ENCODE measurements at places on chromosomes 1 and 21. TPM values are rescaled to one million over a fixed set of nuclear protein-coding genes. Genes with fewer than 3 reads are reported as not detected.

PTPRC gene
- total RNA-seq, result 7.2 TPM

EXO1 gene
- total RNA-seq, result 0.62 TPM

TNFRSF9 gene
- total RNA-seq, result not detected

ERICH3 gene
- total RNA-seq, result not detected

RNU1-1 gene
- 9,391 TPM for total RNA-seq

OLIG1 gene
- 0.59 TPM for total RNA-seq

CLCA4 gene
- not detected for total RNA-seq

TTLL7 gene
- total RNA-seq, result 3.6 TPM

OLFM3 gene
- total RNA-seq, result not detected

GOLT1A gene
- not detected for total RNA-seq

EXTL1 gene
- 11.9 TPM for total RNA-seq

CFAP141 gene
- not detected for total RNA-seq

INSRR gene
- 0.40 TPM for total RNA-seq

AMY1A gene
- total RNA-seq, result not detected

PADI3 gene
- total RNA-seq, result not detected

LYST gene
- 9.7 TPM for total RNA-seq

ST6GALNAC3 gene
- 4.5 TPM for total RNA-seq

ERI3 gene
- 52.3 TPM for total RNA-seq

SYT6 gene
- not detected for total RNA-seq

CAMK1G gene
- total RNA-seq, result not detected

C1orf185 gene
- not detected for total RNA-seq

SPOCD1 gene
- total RNA-seq, result not detected

ANGPTL7 gene
- 0.89 TPM for total RNA-seq

OR1C1 gene
- total RNA-seq, result not detected

GBP6 gene
- 0.13 TPM for total RNA-seq

PHLDA3 gene
- 21.5 TPM for total RNA-seq

HUNK gene
- 0.19 TPM for total RNA-seq

SLFNL1 gene
- total RNA-seq, result 0.22 TPM

LRRC71 gene
- not detected for total RNA-seq

RYR2 gene
- total RNA-seq, result 744 TPM

GUCA2B gene
- total RNA-seq, result not detected

HES2 gene
- not detected for total RNA-seq

CTNNBIP1 gene
- 58.1 TPM for total RNA-seq

RORC gene
- total RNA-seq, result 15.4 TPM

LCE2A gene
- not detected for total RNA-seq

RXFP4 gene
- not detected for total RNA-seq

NR5A2 gene
- 1.7 TPM for total RNA-seq

S100A7 gene
- not detected for total RNA-seq

PGLYRP3 gene
- total RNA-seq, result not detected

KLF17 gene
- not detected for total RNA-seq

SLC22A15 gene
- total RNA-seq, result 10.7 TPM

SNX7 gene
- 18.8 TPM for total RNA-seq

SMCP gene
- not detected for total RNA-seq

RAB3B gene
- total RNA-seq, result not detected

CZIB gene
- 58.3 TPM for total RNA-seq

CD244 gene
- total RNA-seq, result 0.48 TPM

SPTA1 gene
- not detected for total RNA-seq

CFHR1 gene
- total RNA-seq, result not detected

ATPAF1 gene
- total RNA-seq, result 198 TPM

CCDC181 gene
- 0.56 TPM for total RNA-seq

CPT2 gene
- total RNA-seq, result 39.3 TPM

UTS2 gene
- not detected for total RNA-seq

SPATA1 gene
- total RNA-seq, result 0.81 TPM

ZNF697 gene
- 9.2 TPM for total RNA-seq

CLCA1 gene
- not detected for total RNA-seq

NBPF15 gene
- total RNA-seq, result 6.7 TPM
